Stimulated activated CD4-positive, alpha-beta T cell treated with anti-CD3 and anti-CD28 coated beads, Interleukin-1b, Interleukin-23, amount 100 ng/mL, for 1 hour (primary cell): ENCODE measurements at places on chromosomes 6 and 20.

GRCh38 chr6:120304223-120304622 lies 954.7 kb upstream of the MAN1A1 start:
- no peak for DNase-seq

- DNase-seq: no peak
These were observed 14.8 kb upstream of the SCGN start for GRCh38 chr6:25637211-25637610.

- no peak for DNase-seq
These were observed 51.5 kb downstream of the KCNS1 start for GRCh38 chr20:45049438-45049837.

GRCh38 chr20:56247954-56248782 lies at the start of gene MC3R:
Gene MC3R, plus strand, starts transcription at chr20:56248732. Its CDS starts 112 bp downstream, at chr20:56248844.
- DNase-seq: no peak

GRCh38 chr6:146878952-146879340 lies 280.2 kb downstream of the ADGB start:
- DNase-seq: no peak

GRCh38 chr20:56631318-56631989 lies 2.3 kb downstream of the TFAP2C start:
- DNase-seq: no peak

DNA sequence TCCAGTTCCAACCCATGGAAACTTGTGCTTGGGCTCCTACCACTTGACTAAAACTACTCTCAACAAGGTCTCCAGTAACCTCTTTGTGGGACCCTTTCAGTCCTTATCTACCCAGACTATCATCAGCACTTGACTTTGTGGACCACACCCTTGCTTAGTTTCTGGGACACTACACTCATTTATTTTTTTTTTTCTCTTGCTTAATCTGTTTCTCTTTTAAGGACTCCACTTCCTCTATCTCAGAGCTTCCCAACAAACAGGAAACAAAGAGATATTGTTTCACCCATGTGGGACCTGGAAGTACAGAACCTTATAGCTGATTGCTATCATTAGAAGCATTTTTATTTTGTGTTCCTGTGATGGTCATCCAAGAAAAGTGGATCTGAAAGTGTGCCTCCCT lies 28.8 kb upstream of the ME1 start:
- no peak for DNase-seq

DNA sequence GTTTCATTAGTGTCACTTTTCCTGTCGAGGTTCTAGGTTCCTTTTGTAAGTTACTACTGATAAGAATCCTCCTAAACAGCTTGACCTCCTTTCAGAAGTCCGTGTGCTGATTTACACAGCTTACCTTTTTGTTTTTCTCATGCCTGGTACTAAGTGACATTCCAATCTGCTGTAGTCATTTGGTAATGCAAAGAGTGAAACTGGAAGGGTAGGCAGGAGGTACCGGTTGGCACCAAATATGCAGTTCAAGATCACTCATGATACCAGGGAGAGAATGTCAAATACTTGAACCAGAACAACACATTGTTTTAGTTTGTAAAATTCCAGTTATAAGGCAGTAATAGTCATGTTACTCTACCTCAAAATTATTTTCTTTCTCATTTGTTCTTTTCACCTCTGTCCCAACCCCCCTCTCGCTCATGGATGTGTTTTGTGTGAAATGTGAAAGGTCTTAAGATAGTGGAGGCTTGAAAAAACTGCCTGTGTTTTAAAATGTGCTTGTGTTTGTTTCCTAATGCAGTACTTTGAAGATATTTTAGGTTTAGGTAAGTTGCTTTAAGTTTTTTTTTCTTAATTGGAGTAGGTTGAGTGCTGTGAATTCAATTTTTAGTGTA lies 23.2 kb downstream of the AFDN start:
- DNase-seq: no peak
